ENCODE measurements at places on chromosomes 1 and 21.

DNA sequence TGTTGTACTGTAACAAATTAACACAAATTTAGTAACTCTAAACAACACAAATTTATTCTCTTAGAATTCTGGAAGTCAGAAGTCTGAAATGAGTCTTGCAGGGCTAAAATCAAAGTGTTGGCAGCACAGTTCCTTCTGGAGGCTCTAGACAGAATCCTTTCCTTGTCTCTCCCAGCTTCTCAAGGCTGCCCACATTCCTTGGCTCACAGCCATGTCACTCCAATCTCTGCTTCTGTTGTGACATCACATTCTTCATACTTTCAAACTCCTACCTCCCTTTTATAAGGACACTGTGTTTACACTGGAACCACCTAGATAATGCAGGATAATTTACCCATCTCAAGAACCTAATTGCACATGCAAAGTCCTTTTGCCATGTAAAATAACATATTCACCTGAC, 225.0 kb upstream of the PRMT6 start:
- DNase-seq, result no peak

DNA sequence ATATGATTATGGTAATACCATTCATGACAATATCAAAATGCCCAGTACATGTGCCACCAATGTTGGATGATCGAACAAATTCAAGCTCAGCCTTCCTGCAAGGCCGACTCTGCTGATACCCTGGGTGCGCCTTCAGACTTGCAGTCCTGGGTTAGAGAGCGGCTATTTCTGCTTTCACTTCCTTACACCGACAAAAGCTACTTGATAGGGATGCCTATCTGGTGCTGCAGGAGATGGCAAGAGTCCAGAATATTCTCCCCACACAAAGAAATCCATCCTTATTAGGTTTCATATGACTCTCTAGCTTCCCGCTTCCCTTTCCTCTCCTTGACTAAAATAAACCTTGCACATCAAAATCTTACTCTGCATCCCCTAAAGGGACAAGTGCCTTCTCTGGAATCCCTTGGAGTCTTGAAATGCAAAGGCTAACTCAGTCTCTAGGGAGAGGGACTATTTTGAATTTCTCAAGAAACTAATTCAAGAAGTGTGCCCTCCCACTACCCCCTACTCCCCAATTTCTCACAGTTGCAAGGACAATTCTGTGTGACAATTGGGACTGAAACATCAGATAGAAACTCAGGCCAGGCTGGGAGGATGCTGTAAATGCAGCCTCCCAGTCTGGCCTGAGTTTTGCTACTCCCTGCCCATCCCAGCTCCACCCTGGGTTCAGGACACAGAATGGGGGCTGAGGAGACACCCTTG, 103.1 kb upstream of the USP24 start:
- DNase-seq, result no peak

- DNase-seq, result no peak
These were observed 124.8 kb downstream of the TNR start for GRCh38 chr1:175618559-175618958.

GRCh38 chr1:38693031-38693430, 166.5 kb downstream of the RRAGC start:
- no peak for DNase-seq

DNA sequence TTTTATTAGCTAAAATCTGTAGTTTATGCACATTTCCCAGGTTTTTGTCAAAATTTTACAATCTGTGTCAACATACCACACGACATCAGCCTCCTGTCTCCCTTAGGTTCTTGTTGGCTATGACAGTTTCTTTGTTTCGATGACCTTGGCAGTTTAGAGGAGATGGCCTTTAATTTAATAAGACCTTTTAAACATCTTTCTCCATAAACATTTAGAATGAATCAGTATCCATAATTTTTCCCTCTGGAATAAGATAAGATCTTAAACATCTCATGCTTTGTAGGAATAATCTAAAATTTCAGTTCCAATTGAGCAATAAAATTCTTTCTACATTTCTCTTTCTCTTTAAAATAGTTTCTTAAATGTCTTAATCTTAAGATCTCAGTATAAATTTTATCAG, 28.7 kb upstream of the DYRK1A start:
- DNase-seq, result no peak

DNA sequence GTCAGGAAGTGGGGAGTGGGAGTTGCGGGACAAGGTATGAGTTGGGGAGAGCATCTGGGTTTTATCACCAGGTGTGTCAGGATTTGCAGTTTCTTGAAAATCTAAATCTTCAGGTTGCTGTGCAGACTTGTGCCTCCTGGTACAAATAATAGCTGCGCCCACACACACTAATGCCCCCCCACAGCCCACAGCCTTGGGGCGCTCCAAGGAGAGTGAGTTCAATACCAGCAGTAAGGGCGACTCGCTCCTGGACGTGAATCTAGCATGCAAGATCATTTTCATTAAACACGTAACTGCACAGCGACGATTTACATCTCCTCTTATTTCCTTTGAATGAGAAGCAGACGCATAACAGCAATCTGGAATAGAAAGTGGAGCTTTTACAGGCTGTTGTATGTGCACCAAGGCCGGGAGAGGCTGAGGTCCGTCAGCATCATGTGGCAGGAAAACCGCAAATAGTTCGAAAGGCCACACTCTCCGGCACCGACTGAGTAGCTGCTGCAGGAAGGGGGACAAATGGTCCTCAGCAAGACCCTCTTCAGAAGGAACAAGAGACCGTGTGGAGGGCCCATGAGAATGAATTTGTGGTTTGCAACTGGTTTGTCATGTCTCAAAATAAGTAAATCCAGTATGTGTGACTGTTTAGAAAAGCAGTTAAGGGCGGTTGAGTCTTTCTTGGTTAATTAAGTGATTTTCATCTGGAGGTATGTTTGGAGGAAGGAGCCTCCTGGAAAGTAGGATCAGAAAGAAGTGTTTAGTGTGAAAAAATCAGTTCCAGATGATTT, 439.5 kb downstream of the SMYD3 start:
- DNase-seq, result no peak

DNA sequence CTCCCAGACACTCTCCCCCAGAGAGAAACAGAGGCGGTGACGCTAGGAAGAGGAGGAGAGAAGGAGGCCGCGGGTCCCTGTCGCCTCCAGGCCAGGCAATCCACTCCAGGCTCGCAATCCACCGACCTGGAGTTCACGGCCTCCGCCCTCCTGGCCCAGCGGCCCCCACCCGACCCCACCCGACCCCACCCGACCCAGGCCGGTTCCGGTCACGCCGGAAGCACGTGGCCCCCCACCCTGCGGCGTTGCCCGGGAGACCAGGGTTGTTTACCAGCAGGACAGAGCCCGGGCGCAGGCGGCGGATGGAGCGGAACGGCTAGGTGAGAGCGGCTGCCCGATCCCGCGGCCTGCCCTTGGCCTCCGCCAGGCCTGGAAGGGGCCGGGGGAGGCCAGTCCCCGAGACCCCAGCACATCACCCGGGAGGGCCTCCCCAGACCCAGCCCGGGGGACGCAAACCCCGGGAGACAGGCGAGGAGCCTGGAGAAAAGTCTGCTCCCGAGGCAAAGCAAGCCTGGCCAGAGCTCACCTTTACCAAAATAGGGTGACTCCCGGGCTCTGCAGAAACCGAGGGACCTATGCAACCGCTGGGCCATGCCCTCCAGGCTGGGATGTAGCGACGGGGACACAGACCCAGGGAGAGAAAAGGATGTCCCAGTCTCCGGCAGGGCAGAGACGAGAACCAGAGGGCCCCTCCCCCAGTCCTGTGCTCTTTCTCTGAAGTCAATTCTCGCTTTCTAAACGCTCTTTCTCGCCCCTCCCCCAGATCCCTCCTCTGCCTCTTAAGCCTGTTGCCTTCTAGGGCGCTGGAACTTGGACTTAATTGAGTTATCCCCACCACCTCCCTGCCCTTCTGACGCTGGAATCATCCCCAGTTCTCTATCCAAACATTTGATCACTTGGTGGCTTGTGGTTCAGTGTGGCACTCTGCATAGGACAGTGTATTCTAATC, at the start of the genes PLA2G2C and UBXN10:
TSS of gene PLA2G2C (minus strand) at position 685 of the 949 bp plus-strand sequence. CDS start 9,155 bp downstream, outside the sequence.
TSS of gene UBXN10 (plus strand) at position 263 of the 949 bp plus-strand sequence. CDS start 4,466 bp downstream, outside the sequence.
- DNase-seq, result no peak

DNA sequence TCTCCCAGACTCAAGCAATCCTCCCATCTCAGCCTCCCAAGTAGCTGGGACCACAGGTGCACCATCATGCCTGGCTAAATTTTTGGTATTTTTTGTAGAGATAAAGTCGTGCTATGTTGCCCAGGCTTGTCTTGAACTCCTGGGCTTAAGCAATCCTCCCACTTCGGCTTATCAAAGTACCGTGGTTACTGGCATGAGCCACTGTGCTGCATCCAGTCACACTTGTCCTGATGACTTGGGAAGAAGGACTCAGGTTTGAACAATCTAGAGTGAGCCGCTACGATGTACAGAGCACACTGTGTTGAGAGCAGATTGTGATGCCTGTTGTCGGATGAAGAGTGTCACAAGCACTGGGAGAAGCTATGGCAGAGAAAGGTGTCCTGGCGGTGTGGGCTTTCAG, 27.2 kb downstream of the RNF187 start:
- DNase-seq, result no peak

DNA sequence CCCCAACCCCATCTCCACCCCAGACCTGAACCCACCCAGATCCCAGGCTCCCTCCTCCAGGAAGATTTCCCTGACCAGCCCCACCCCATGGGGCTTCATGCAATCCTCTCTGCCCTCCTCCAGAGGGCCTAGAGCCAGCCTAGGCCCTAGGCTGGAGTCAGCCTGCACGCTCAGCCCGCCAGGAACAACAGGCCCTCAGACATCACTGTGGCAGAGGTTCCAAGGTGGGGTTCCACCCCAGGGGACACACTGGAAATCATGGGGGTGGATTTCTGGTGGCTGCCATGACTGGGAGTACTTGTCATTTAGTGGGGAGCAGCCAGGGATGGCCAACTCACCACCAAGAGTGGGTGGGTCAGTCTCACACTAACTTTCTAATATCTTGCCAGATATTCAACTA, 122.0 kb downstream of the GLIS1 start:
- peak; percentile 30 for DNase-seq

GRCh38 chr1:229880271-229881170, 186.5 kb upstream of the GALNT2 start:
- DNase-seq, result no peak

GRCh38 chr1:206739411-206740076, 31.0 kb upstream of the IL19 start:
- DNase-seq, result no peak

GRCh38 chr1:66176012-66176715, 357.8 kb upstream of the SGIP1 start:
- no peak for DNase-seq

DNA sequence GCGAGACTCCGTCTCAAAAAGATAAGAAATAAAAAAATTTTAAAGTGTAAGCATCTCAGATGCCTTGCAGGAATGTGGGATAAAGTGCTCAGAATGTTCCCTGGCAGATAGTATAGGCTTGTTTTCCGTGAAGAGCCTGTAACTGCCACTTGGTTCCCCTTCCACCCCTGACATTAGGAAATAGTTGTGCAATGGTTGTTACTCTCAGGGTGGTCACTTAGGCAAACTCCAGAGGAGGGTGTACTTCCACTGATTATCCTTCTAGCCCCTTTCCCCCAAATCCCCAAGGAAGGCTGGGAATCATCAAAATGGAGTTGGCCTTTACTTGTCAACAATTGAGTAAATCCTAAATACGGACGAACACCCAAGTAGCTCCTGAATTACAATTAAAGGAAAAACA, 10.4 kb downstream of the RPL11 start:
- no peak for DNase-seq

Measured in HuH-7 (cell line).